Omental fat pad (tissue), 4 donors: ENCODE measurements at places on chromosomes 11 and 22.

DNA sequence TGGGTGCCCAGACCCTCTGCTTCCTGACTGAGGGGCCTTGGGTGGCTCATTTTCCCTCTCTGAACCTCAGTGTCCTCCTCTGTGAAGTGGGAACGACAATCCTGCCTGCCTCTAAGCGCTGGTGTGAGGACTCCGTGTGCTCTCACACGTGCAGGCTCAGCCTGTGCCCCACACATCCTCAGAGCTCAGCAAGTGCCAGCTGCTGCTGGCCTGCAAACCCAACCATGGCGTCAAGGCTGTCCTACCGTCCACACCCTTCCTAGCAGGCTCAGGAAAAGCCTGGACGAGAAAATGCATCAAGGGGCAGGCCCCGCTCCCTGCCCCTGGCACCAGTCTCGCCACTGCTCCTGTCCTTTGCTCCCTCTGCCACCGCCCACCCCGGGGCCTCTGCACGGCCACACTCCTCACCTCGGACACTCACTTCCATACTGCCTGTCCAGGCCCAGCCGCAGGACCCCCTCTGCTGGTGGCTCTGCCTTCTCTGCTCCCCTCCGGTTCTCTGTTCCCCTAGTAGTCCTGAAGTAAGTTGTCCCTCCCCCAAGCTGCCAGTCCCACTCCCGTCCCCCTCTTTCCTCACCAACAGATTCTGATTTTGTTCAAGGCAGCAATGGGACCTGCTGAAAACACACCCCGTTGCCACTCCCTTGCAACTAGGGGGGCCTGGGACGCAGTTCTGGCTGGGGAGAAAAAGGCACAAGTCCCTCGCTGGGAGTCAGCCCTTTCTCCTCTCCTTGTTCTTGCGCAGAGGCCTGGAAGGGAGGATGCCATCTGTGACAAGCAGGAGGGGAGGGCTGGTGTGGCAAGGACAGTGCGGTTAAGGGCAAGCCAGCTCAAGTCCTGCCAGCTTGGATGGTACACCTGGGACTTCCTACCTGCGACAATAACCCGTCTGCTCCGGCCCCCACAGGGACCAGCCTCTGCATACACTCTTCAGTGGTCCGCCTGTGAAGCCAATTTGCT, 62.2 kb downstream of the ARFGAP3 start:
- DNase-seq: no peak

GRCh38 chr22:43319661-43320486, 23.3 kb downstream of the SCUBE1 start:
- no peak for DNase-seq

DNA sequence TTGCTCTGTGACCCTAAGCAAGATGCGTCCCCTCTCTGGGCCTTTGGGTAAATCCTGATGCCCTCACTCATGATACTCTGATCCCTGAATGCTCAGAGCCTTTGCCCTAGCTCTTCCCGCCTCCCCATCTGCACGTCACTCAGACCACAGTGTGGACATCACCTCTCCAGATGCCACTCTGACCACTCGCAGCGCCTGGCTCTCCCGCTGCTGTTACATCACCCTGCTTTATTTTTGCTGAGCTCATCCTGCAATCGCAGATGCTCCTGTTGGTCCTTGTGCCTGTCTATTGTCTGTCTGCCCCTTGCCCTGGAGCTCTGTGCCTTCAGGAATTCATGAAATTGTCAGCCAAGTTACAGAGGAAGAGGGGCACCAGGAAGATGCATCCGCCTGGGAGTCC, 5.5 kb downstream of the OSM start:
- DNase-seq: no peak

GRCh38 chr11:838441-839279, 3.7 kb downstream of the POLR2L start:
- no peak for DNase-seq

DNA sequence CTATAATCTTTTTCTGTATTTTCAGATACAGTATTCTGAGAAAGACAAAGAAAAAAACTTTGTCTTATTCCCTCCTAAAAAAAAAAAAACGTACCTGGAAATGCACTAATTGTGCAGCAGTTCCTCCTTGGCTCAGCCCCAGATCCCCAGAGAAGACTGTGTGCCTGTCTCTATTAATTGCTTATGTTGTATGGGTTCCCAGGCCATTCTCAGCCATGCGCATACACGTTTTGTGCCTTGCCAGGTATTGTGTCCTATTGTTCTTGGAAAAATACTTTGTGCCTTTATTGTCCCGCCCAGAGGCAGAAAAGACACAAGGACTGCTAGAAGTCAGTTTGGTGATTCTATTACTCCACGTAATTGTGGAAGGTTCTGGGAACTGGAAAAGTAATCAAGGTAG, 91.2 kb downstream of the PIWIL4 start:
- no peak for DNase-seq

GRCh38 chr11:12494699-12495098, 117.3 kb downstream of the PARVA start:
- no peak for DNase-seq

DNA sequence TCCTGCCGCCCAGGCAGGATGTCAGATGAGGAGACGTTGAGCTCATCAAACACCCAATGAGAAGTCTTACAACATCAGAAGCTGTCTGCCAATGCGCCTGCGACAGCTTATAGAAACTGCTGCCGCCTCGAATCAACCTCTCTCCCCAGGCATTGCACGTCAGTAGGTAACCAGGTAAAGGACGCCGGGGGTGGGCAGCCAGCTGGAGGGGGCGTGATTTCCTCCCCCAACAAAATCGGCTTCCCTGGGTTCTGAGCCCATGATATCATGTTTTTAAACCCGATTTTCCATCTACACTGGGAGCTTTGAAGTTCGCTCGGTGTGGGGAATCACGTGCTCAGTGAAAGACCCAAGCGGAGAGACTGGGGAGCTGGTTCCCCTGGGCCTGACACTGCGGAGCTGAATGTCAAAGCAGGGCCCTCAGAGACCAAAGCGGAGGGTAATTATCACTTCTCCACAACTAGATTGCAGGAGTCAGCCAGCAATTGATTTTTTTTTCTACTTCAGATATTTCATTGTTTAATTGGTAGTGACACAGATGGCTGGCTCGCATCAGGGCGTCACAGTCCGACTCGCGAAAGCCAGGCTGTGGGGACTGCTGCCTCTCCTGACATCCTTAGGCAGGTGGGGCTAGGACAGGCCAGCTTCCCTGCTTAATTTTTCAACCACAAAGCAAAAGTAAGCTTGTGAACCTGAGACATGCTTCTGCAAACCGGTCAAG, 15.4 kb downstream of the FAM83F start:
- no peak for DNase-seq

DNA sequence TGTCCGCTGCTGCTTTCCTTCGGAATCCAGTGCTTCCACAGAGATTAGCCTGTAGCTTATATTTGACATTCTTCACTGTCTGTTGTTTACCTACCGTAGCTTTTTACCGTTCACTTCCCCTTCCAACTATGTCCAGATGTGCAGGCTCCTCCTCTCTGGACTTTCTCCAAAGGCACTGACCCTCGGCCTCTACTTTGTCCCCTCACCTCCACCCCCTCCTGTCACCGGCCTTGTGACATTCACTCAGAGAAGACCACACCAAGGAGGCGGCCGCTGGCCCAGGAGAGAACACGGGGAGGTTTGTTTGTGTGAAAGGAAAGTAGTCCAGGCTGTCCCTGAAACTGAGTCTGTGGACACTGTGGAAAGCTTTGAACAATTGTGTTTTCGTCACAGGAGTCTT, 15.4 kb upstream of the ST14 start:
- DNase-seq: no peak

DNA sequence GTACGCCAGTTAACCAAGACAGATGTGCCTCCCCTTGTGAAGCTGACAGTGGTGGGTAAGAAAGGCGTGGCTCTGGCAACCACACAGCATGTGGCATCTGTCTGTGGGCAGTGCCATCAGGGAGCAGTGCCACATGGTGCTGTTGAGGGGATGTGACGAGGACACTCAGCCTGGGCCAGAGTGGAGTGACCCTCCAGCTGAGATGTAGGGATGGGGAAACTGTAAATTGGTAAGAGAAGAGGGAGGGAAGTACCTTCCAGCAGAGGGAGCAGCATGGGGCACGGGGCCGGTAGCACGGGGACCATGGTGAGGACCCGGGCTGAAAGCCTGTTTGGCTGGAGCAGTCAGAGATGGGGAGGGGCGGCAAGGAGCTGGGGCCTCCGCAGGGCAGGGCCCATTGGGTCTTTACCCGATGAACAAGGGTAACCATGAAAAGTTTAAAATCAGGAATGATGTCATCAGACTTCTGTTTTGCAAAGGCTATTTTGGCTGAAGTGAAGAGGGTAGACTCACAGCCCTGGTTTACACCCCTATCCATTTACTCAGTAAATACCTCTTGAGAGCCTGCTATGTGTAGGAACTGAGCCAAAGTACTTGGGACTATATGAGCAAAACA, 10.4 kb downstream of the TMPRSS6 start:
- no peak for DNase-seq

GRCh38 chr11:102081313-102081712, 28.9 kb upstream of the YAP1 start:
- DNase-seq: no peak

DNA sequence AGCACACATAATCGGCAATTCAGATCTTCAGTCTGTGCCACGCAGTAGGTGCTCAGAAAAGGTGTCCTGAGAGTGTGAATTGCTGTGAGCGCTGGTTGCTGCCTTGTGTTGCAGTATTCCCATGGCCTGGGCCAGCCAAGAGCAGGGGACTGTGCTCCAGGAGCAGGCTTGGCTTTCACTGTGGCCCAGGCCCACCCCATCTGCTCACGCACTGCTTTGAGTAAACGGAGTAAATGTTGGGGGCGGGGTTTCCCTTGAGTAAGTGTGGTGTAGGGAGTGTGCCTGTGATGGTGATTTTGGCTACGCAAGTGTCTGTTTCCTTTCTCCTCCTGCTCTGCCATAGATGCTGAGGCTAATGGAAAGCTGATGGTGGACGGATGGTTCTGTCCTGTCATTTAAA, 2.3 kb downstream of the CTTN start:
- no peak for DNase-seq

DNA sequence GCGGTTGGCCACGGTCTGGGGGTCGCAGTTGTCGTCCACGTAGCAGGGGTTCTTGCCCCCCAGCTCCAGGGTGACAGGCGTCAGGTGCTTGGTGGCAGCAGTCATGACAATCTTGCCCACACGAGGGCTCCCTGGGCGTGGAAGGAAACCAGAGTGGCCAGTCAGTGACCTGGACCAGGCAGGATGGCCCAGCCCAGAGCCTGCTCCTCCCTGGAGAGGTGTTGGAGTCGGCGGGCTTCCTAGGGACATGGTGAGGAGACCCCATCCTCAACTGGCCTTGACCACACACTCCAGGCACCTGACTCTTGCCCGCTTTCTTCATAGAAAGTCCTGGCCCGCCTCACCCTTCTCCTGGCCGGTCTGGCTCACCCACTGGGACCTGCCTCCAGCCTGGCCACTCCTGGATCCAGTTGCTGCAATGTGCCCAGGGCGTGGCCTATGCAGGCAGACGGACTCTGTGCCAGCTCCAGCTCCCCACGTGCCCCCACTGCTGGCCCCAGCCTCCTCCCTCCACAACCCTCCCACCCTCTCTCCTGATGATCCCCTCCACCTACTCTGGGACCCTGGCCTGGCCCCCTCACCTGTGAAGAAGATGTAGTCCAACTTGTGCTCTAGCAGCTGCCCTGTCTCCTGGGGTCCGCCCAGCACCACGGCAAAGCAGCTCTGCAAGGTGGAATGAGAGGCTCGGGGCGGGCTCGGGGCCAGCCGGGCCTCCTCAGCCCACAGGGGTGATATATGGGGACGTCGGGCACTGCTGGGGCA, 8.7 kb downstream of the ALDH3B2 start:
- no peak for DNase-seq

GRCh38 chr11:69781241-69781640, 6.1 kb upstream of the FGF4 start:
- DNase-seq: no peak

GRCh38 chr22:32754413-32755041, 47.0 kb upstream of the TIMP3 start:
- DNase-seq: no peak

- no peak for DNase-seq
These were observed 6.0 kb downstream of the SYN3 start for GRCh38 chr22:33051960-33052839.

- DNase-seq: no peak
These were observed 145.7 kb downstream of the TTC17 start for GRCh38 chr11:43504316-43504950.

GRCh38 chr11:8365216-8365941, 101.7 kb upstream of the LMO1 start:
- no peak for DNase-seq

GRCh38 chr22:48886604-48887393, 940.9 kb downstream of the BRD1 start:
- no peak for DNase-seq
